RWPE1 (cell line): ENCODE measurements at places on chromosomes 16 and 17.

DNA sequence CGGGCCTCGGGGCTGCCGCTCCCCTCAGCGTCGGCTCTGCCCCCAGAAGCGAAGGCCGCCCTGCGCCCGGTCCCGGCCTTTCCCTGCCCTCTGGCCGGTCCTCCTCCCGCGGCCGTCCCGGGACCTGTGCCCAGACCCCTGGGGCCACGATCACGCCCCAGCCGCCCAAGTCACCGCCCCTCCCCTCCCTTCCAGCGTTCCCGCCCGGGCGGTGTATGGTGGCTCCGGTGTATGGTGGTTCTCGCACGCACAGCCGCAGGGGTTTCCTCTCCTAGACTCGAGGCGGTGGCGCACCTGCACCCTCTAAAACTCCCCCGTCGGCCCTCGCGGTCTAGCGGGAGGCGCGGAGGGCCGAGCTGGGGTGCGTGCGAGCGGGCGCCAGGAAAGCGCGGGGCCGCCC, 10.0 kb downstream of the TIGD7 start:
- no peak for DNase-seq

DNA sequence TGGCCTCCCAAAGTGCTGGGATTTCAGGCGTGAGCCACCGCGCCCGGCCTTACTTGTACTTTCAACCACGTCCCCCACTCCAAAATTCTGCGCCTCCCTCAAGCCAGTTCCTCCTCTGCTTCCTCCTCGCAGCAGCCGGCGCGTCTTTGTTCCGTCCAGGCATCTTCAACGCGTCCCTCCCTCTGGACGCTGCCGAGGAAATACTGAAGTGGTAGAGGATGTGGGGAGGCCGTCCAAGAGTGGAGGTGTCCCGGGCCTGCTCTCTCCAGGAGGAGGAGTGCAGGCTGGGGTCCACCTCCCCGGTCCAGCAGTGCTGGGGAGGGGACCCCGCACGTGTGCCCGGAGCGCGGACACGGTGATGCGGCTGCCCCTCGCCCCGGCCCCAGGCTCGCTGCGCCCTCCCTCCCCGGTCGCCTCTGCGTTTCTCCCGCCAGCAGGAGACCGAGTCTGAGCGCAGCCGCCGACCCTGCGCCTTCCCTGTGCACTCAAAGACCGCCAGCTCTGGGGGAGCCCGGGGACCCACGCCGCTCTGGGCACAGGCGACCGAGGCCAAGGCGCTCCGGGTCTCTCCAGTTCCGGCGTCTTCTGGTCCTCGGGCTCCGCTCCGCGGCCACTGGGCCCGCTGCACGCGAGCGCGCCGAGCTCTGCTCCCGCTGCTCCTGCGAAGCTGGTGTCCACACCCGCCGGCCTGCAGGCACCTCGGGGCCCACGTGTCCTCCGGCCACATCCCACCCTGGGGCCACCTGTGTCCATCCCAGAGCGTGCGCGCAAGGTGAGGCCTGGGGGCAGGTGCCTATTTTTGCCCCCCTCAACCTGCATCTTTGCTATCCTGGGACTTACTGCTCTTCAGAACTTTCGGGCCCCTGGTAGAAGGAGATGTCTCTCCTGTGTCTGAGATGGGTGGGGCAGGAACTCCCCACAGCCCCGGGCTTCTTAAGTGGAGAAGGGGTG, 31.7 kb downstream of the OSBPL7 start:
- DNase-seq, result peak; percentile 57

- no peak for DNase-seq
Observed at GRCh38 chr17:5841862-5842261, 228.3 kb upstream of the WSCD1 start.

GRCh38 chr16:84340325-84341040, 27.9 kb upstream of the ATP2C2 start:
- DNase-seq, result peak; percentile 66

DNA sequence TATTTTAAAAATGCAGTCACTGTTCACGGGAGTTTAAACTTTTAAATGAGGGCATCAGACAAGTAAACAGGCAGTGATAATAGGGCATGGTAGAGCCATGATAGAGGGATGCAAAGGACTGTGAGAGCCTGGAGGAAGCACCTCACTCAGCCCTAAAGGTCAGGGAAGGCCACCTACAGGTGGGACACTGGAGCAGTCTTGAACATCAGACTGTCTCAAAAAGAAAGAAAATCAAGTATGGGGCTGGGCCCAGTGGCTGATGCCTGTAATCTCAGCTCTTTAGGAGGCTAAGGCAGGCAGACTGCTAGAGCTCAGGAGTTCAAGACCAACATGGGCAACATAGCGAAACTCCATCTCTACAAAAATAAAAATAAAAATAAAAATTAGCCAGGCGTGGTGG, 31.0 kb upstream of the DHRS7B start:
- DNase-seq, result no peak
